OCI-LY7 (cell line): ENCODE measurements at places on chromosomes 2 and 18. TPM values are rescaled to one million over a fixed set of nuclear protein-coding genes. Genes with fewer than 3 reads are reported as not detected.
A peak's percentile ranks its signal among the peaks of the same experiment; 100 is the strongest.

The OSR1 gene
- total RNA-seq, result not detected in 2 replicates

The SPOPL gene
- total RNA-seq, result 18.3 and 19.8 TPM in 2 replicates

The SOX11 gene
- 13.0 and 14.8 TPM in 2 replicates for total RNA-seq

The ZAP70 gene
- 39.8 and 40.8 TPM in 2 replicates for total RNA-seq

The COL4A4 gene
- 5.5 and 7.0 TPM in 2 replicates for total RNA-seq

The CDH2 gene
- not detected in 2 replicates for total RNA-seq

The NMS gene
- total RNA-seq, result not detected in 2 replicates

The HTRA2 gene
- total RNA-seq, result 50.7 and 59.4 TPM in 2 replicates

DNA sequence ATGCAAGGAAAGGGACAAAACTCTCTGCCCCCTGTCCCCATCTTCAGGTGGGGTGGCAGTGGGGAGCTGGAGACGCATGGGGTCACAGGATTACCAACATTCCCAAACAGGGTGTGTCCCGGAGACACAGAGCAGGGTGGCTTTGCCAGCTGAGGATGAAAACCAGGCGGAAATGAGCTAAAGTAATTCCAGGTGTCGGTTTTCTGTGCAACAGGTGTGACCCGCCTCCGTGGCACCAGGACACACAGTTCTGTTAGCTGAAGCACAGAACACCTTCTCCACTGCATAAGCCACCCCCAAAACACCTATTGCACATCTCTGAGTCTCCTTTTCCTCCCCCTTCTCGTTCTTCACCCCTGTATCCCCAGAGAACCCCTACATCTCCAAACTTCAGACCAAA lies 122.7 kb upstream of the GLI2 start:
- no peak for DNase-seq

DNA sequence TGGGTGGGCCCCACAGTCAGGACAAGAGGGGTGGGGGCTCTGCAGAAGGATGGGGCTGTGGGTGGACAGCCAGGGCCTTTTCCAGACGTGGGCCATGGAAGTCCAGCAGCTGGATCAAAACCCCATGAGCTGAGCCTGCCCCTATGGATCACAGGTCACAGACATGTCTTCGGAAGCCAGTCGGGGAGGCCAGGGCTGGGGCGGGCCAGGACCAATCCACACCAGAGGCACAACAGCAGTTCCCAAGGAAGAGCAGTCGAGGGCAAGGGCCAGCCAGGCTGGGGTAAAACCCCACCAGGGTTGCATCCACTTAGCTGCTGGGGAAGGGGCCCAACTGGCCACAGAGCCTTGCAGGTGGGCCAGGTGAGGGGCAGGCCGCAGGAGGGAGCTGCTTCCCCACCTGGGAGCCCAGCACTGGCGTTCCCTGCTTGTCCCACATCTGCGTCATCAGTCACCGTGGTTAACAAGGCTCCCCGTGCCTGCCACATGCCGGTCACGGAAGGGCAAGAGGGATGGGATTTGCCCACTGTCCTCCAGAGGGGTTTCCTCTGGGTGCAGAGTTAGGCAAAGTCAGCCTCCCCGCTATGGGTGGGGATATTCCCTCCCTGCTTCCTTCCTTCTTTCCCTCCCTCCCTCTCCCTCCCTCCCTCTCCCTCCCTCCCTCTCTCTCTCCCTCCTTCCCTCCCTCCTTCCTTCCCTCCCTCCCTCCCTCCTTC lies 46.4 kb upstream of the ODC1 start:
- DNase-seq, result no peak

DNA sequence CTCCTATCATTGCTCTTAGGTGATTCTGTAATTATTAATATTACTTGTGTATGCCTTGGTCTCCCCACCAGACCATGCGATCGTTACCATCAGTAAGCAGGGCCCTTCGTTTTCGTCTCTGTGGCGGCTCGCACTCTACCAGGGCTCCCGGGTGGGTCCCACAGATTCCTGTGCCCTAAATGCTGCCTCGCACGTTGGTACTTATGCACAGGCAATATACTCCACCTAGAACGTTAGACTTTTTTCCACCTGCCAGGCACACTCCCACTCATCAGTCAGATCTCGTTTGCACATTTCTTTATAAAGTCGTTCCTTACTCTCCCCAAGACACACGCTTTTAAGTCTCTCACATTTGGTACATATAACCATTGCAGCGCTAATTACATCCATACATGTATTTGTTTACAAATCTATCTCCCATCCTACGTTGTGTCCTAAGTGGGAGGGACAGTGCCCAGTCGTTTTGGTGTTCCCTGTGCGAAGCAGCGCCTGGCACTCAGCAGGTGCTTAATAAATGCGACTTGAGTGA lies 901 bp downstream of the FEZ2 start:
- DNase-seq, result no peak

DNA sequence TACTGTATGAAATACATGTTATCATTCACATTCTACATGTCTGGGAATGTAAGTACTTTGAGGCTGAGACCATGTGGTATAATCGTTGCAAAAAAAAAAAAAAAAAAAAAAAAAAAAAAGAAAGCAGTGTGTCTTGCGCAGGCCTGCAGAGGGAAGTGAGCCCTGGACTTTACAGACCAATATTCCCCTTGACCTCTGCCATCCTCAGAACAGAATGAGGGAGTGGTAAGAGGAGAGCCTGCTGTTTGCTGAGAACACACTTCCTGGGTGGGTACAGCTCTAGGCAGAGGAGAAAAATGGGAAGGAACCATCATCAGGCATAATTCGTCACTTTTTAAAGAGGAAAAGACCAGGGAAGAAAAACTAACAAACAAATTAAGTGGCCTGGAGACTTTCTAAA lies 28.8 kb upstream of the TBC1D8 start:
- DNase-seq, result no peak

- DNase-seq, result no peak
These were observed 13.7 kb downstream of the HS6ST1 start for GRCh38 chr2:128304715-128305554.

DNA sequence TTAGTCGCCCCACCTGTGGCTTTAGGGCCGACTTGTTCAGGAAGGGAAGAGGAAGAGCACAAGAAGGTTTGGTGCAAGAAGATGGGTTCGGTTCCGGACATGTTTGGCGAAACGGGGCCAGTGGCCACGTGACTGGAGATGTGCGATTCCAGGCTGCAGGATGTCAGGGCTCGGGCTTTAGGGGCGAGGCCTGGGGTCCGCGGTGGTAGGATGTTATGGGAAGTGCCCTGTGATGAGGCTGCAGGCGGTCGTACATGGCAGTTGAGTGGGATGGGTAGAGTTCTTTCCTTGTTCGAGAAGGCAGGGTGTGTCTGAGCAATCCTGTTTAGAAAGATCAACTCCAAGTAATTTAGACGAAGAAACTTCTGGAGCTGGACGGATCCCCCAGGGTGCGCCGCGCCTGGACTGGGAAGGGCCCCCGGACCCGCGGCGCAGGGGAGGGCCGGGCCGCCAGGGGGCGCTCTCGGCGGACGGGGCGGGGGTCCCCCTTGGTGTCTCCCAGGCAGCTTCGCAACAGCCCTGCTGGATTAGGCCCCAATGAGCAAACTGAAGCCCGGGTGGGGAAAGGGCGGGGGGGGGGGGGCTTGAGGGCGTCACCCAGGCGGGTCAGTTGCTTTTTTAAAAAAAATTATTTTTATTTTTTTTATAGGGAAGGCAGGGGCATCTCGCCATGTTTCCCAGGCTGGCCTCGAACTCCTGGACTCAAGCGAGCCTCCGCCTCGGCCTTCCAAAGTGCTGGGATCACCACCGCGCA lies 17.2 kb upstream of the SDC1 start:
- no peak for DNase-seq

DNA sequence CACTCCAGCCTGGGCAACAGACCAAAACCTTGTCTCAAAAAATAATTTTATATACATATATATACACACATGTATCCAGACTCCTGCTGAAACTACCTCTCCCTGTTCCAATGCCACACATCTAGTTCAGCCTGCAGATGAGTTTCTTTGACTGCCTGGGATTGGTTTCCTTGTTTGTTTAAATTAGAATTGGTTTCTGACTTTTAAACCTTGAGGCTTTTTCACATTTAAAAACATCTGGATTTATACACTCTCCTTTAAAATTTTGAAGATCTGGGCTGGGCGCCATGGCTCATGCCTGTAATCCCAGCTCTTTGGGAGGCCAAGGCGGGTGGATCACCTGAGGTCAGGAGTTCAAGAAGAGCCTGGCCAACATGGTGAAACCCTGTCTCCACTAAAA lies 21.8 kb upstream of the CXCR1 start:
- DNase-seq, result no peak

DNA sequence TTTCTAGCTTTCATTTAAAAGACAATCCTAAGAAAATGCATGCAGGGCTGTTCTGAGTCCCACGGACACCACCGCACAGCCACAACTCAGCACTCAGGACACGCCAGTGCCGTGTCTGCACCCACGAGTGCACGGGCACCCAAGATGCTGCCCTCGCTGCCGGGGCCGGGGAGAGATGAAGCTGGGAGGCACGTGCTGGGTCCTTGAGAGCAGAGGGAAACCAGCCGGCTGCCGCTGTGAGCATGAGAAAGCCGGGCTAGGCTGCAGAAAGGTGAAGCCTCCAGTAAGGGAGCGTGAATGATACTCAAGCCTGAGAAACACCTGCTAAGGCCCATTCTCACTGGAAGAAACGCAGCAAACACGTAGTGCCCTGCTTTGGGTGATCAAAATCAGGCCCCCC lies 4.8 kb downstream of the COPS9 start:
- DNase-seq, result no peak

DNA sequence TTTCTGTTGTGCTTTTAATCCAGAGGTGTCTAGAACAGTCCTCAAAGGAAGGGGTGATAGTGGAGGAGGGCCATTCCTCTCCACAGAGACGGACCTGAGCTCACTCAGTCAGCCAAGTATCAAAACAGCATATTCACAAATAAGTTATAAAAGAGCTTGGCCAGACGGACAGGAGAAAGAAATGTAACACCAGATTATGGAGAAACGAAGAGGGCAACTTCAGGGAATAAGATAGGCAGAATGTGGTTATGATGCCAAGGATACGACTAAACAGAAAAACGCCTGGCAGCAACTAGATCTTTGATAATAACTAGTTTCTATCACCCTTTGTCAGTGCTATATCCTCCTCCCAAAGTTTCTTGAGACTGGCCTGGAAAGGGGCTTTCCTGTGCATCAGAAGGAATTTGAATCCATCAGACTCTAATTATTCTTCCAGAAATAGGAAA lies 42.5 kb downstream of the MAP4K3 start:
- DNase-seq, result no peak

GRCh38 chr18:77208964-77209363 lies 40.7 kb upstream of the GALR1 start:
- peak; percentile 12 for DNase-seq

DNA sequence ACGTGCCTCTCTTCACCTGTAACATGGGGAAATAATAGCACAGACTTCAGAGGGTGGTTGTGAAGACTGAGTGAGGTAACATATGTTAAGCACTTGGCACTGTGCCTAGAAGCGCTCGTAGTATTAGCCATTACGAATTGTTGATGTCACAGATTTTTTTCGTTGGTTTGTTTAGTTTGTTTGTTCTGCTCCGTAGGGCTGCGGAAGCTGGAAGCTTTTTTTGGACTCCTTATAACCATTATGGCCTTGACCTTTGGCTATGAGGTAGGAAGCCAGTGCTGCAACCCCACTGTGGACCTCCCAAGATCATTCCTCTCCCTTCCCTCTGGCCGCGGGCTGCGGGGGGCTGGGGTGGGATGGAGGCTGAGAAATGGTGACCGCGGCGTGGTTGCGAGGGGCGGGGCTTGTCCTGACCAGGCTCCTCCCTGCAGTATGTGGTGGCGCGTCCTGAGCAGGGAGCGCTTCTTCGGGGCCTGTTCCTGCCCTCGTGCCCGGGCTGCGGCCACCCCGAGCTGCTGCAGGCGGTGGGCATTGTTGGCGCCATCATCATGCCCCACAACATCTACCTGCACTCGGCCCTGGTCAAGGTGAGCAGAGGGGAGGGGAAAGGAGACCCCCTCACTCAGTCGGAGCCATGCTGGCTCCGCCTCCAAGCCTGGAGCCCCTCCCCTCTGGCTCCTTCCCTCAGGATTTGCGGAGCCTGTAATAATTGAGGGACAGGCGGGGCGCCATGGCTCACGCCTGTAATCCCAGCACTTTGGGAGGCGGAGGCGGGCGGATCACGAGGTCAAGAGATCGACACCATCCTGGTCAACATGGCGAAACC lies 5.5 kb downstream of the SLC11A1 start:
- DNase-seq, result no peak

GRCh38 chr2:186274936-186275575 lies 211.0 kb upstream of the ZC3H15 start:
- DNase-seq, result no peak
